T-helper 22 cell (primary cell): ENCODE measurements at places on chromosomes 4 and X.

- DNase-seq: no peak
Observed at GRCh38 chrX:17617806-17618205, 119.5 kb upstream of the SCML1 start.

GRCh38 chrX:7082556-7082955 lies 65.0 kb upstream of the STS start:
- no peak for DNase-seq

DNA sequence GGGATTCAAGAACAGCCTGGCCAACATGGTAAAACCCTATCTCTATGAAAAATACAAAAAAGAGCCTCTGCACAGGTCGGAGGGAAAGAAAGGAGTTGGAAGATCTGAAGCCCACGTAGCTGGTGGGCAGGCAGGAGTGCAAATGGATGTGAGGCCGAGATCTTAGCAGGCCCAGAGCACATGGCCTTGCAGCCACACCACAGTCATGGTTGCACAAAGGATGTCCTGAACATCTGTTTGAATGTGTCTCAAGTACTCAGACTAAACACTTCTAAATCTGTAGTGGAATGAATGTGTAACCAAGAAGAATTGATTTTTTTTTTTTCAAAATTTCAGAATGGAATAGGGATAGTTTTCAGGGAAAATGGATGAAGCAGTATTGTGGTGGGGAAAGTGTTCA lies 10.8 kb downstream of the CA5B start:
- DNase-seq: no peak

- DNase-seq: no peak
Observed at GRCh38 chr4:157509341-157509740, 288.8 kb downstream of the GRIA2 start.

DNA sequence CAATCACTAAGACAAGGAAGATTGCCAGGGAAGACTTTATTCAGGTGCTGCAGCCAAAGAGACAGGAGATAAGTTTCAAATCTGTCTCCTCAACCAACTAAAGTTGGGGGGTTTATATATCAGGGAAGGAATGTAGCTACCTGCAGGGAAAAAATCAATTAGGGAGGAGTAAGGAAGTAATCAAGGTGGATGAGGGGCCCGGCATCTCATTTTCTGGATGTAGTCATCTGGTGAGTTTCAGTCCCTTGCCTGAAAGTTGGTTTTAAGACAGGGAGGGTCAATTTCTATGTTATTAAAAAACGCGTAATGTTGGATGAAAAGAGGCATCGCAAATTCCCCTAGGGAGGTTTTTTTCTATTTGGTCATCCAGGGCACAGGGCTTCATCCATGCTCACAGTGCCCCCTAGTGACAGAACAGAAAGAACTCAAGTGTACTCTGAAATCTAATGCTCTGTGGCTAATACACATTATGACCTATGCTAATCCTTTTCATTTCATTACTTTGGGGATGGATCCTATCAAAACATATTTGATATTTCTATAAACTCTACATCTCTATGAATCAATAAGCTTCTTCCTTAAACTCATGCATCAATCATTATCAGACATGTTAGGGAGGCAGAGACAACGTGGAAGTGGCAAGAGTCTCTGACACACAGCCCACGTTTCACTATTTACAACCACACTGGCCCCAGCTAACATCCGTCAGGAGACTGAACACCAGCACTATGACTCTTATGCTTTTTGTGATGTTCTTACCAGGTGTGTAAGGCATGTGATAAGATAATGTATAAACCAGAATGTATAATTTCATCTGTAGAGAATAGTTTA lies 1577.0 kb upstream of the TENM3 start:
- DNase-seq: no peak

GRCh38 chr4:181688432-181688831 lies 554.8 kb upstream of the TENM3 start:
- no peak for DNase-seq

- no peak for DNase-seq
Observed at GRCh38 chr4:64727960-64728359, 318.7 kb upstream of the TECRL start.

DNA sequence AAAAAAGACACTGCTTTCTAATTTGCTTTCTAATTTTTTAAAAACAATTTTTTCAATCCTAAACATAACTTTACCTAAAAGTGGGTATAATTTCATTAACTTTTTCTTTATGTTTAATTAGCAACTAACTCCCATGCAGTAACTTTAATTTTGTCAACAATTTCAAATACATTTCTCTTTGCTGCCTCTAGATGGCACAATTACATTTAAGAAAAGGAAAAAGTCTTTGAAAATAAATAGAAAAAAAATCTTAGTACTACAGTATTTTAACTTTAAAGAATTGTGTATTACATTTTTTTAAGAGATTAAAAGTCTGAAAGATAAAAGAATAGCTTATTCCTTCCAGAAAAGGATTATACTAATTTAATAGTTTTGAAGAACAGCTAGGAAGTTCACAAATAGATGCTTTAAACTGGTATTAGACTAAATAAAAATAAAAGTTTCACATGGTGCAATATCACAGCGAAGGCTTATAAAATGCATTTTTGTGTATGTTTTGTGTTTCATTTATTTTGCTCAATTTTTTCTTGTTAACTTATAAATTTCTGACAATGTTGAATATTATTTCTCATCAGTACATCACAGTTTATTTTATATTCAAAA lies 105.1 kb downstream of the ADGRA3 start:
- DNase-seq: no peak

GRCh38 chr4:176273736-176274135 lies 4.7 kb upstream of the ASB5 start:
- DNase-seq: no peak

DNA sequence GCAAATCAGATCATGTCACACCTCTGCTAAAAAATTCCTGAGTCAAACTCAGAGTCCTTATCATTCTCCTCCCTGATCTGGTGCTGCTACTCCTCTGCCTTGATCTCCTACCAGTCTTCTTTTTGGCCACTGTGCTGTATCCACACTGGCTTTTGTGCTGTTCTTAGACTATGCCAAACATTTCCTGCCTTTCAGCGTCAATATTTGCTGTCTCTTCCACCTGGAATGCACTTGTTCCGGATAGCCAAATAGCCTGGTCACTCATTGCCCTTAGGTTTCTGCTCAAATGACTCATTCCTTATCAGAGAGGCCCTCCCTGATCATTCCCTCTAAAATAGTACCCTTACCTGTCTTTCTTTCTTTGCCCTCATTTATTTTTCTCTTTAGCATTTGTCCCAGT lies 24.4 kb upstream of the RP2 start:
- no peak for DNase-seq

DNA sequence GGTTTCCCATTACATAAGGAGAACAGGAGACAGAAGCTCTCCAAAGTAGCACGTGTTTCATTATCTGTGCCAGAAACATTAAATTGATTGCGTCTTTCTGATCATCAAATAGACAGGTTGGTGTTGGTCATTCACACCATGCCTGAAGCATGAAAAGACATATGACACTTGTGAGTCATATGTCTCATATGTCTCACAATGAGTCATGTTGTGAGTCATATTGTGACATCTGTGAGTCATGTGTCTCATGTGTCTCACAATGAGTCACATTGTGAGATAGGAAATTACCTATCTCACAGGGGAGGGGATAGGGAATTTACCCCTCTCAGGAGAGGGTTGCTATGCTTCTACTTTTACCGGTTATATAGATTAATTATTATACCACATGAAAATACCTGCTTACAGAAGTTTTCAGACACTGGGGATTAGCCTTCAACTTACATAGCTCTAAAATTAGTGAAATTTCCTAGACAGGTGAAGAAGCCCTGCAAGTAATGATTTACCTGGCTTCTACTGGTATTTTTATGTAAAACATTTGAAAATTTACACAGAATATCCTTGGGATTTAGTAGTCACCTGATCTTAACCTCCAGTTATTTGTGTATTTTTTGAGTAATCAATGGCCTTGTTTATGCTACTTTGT lies 80.8 kb downstream of the NPFFR2 start:
- no peak for DNase-seq

DNA sequence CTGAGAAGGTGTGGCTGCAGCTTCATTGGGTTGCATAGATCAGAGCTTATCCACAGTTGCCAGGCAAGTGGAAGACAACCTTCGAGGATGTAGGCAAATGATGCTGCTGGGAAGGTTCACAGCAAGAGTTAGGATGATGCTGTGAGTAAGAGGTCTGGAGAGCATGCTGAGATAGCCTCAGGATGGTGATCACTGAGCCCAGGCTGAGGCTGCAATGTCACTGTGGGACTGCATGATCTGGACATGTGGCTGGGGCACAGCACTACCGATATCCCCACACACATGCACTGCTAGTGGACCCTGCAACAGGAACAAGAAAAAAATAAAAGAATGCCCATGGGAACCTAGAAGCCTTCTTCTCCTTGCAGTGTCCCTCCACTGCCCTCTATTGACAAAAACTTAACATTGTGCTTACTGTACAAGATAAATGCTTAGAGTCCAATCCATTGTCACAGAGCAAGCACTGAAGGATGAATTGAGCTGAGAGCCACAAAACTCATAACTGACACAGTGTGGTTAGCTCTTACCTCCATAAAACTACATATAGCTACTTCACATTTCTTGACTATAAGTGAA lies 105.6 kb downstream of the CNKSR2 start:
- no peak for DNase-seq

GRCh38 chrX:3262901-3263300 lies 83.6 kb downstream of the MXRA5 start:
- DNase-seq: no peak

DNA sequence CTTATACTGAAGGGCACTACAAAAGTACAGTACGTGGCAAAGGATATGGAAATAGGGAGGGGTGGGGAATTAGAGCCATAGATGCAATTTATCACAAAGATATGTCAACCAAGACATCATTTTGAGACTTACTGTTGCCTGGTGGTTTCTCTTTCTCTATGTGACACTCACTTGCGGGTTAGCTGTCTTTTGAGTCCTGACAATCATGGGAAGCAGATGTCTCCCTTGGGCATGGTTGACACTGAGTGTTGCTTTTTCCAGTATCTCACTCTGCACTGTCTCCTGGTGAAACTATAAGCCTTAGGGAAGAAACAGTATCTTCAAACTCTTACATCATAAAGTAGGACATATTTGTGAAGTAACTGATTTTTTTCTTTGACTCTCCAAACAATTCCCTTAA lies 383.5 kb upstream of the LCORL start:
- no peak for DNase-seq

- DNase-seq: no peak
Observed at GRCh38 chr4:7715271-7716009, 224.2 kb downstream of the AFAP1 start.

- no peak for DNase-seq
Observed at GRCh38 chr4:174408841-174409552, 113.3 kb downstream of the HPGD start.

DNA sequence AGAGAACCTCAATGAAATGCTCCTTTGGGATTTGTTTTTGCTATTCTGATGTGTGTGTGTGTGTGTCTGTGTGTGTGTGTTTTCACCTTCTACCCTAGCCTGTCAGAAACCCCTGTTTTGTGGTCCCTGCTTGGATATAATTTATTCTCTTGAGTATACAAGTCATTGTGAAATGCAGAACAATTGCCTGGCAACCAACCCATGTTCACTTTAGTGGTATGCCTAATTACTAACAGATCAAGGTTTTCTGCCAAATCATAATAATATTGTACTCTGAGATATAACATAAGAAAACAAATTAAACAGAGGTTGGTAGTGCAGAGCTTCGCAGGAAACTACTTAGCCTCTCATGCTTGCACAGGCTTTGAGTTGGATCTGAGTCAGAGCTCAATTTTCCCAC lies 7.0 kb upstream of the TET2 start:
- DNase-seq: no peak

- no peak for DNase-seq
Observed at GRCh38 chr4:183558873-183559272, 54.0 kb downstream of the ING2 start.

DNA sequence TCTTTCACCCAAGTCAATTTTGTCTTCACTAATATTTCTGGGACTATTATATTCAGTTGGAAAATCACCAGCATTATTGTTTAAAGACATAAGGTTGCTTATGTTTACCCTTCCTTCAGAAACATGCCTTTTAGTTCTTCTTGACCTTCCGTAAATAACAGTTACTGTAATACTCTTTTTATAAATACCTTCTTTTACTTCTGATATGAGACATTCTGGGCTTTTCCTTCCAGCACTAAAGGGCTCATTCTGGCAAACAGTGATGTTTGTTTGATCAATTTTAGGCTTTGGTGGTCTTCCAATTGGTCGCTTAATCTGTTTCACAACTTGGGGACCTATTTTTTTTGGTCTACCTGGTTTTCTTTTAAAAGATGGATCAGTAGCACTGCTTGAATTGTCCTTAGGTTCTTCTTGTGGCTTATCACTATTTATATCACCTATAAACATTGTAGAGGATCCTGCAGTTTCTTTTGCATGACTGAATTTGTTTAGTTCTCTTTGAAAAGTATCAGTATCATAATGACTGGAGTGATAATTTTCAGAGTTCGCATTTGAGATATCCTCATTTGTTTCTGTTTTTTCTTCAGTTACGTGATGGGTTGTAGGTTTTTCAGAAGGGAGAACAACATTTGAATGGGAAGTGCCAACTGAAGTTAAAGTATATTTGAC lies 64.8 kb downstream of the NCAPG start:
- no peak for DNase-seq

DNA sequence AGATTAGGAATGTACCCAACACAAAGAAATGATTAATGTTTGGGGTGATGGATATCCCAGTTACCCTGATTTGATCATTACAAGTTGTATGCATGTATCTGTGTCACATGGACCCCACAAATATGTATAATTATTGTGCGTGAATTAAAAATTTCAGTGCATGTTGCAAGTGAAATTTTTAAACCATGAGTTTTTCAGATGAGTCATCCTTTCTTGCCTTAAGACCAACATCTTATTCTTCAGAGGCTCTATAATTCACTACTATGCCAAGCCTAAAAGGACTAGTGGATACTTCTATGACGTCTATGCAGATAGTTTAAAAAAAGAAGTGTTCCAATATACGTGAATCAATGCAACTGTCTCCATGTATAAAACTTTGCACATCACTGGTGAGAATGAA lies 113.0 kb upstream of the SH3RF1 start:
- DNase-seq: no peak

DNA sequence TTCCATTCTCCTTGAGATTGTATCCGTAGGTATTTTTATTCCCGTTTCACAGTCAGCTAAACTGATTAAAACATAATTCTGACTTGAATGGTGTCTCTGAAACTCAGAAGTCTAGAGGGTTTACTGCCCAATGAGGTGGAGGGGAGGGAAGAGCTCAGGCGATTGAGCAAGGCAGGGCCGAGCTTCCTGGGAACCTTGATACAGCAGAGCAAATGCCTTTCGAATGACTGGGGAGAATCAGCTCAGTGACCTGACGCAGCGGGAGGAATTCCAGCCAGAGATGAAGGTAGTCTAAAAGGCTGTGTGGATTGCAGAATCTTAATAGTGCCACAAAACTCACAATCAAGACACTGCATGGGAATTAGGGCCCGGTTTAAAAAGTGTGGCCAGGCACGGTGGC lies 233.6 kb downstream of the EVC2 start:
- DNase-seq: no peak

DNA sequence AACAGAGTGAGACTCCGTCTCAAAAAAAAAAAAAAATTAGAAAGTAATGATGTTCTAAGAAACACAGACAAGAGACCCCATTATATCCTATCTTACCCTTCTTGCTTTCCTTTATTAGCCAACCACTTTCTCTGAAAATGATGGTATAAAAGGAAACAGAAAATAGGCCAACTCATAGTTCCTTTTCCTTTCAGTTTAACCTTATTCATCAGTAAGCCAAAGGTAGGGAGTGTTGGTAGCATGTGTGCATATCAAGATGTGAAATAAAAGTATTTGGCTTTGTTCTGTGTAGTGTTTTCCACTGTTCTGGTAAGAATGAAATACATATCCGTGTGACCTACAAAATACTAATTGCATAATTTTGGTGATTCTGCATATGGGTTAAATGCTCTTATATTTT lies 266.6 kb downstream of the ZNF674 start:
- no peak for DNase-seq
